ENCODE measurements at places on chromosomes 3 and 15. TPM values are rescaled to one million over a fixed set of nuclear protein-coding genes. Genes with fewer than 3 reads are reported as not detected.

CAMKV gene
- 0.28 TPM for total RNA-seq

PLA2G4E gene
- total RNA-seq: not detected

DPPA2 gene
- total RNA-seq: not detected

RAMAC gene
- total RNA-seq: 15.7 TPM

DGKG gene
- not detected for total RNA-seq

PARP15 gene
- total RNA-seq: 37.3 TPM

NR2F2 gene
- not detected for total RNA-seq

DAZL gene
- total RNA-seq: not detected

Data from T-cell (primary cell).